HS-27A (cell line): ENCODE measurements at places on chromosomes 2 and 18.

DNA sequence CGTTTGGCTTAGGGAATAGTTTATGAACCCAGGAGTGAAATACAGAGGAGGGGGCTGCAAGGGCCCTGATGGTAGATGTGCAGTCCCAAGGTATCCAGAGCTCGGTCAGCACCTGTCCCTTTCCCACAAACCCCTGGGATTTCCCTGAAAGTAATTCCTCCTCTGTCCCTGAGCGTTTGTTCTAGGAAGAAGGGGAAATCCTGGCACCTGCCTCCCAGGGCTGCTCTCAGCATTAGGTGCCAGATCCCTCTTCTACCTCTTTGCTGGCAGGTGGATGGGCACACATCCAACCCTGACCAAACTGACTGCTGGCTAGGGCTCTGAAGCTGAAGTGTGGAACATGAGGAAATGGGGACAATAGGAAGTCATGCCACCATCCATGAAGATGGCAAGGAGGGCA lies 824.0 kb downstream of the SLC4A3 start:
- no peak for DNase-seq

DNA sequence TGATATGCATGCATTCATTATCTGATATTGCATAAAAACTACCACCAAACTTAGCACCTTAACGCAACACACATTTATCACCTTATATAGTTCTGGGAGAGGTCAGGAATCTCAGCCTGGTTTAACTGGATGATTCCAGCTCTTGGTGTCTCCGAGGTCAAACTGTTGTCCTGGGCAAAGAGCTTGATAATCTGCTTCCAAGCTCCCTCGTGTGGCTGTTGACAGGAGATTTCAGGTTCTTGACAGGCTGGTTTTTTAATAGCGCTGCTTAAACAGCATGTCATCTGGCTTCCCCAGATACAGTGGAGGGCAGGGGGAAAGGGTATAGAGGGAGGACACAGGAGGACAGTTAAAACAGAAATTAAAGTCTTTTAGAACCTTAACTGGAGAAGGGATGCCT lies 785.0 kb downstream of the CNTNAP5 start:
- no peak for DNase-seq

GRCh38 chr2:24972315-24972961 lies 683 bp upstream of the DNAJC27 start:
- DNase-seq = peak; percentile 9

- DNase-seq = no peak
These were observed 73.4 kb downstream of the UBR3 start for GRCh38 chr2:169900686-169901085.

DNA sequence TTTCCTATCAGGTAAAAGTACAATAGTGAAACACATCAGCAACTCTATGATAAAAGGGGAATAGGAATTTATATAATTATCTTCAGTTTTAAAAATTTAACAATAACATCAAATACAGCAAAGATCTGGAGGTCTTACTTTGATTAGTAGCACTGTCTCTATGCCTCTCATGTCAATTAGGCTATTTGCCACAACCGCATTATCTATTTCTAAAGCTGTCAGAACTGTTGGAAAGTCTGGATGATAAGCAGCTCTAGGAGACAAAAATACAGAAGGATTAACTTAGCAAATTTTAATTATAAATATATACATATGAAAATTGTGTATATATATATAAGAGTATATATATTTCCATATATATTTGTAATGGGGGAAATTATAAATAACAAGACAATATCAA lies 45.1 kb downstream of the SMC6 start:
- no peak for DNase-seq

GRCh38 chr18:12765126-12765525 lies 62.3 kb downstream of the PSMG2 start:
- DNase-seq = no peak
